NB4 (cell line): ENCODE measurements at places on chromosomes 16 and 17.

- peak; percentile 72 for DNase-seq
Measured at GRCh38 chr17:75067856-75068255, 19.9 kb upstream of the SLC16A5 start.

- no peak for DNase-seq
Measured at GRCh38 chr16:86794216-86794864, 216.0 kb downstream of the FOXL1 start.

- peak; percentile 32 for DNase-seq
Measured at GRCh38 chr17:28665994-28666393, 4.0 kb downstream of the SUPT6H start.

- no peak for DNase-seq
Measured at GRCh38 chr16:23494188-23494587, 16.1 kb downstream of the GGA2 start.

DNA sequence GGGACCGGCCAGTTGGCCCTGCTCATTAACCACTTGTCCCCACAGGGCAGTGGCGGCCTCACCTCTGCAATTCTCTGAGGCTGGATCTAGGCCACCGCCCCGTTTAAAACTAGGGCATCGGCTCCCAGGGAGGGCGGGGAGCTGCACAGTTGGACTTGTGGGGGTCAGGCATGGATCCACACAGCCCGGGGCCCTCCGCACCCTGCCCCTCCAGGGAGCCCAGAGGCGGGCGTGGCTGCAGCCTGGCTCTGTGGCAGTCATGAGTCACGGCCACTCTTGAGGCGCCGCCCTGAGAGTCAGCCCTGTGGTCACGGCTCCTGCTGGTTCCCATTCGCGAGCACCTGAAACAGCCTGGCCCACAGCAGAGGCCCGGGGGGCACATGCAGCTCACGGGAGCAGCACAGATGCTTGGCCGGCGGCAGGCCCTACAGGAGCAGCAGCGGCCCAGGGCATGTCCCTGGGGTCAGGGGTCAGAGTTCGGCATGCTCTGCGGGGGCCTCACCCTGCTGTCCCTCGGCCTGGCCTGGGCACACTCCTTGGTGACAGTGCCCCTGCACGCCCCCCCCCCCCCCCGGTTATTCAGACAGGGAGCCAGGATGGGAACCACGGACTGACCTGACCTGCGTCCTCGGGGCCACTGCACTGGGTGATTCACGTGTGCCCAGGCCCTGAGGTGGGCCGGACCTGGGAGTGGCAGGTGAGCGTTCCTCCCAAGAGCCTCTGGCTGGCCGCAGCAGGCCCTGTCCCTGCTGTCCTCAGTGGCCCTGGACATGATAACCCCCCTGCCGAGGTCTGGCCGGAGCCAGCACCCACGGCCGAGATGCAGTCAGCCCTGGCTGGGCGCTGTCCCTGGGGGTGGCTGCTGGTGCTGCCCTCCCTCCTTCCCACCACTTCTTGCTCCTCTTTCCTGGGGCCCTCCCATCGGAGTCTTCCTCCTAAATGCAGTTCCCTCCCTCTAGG lies 8.2 kb downstream of the CAPN15 start:
- peak; percentile 63 for DNase-seq

DNA sequence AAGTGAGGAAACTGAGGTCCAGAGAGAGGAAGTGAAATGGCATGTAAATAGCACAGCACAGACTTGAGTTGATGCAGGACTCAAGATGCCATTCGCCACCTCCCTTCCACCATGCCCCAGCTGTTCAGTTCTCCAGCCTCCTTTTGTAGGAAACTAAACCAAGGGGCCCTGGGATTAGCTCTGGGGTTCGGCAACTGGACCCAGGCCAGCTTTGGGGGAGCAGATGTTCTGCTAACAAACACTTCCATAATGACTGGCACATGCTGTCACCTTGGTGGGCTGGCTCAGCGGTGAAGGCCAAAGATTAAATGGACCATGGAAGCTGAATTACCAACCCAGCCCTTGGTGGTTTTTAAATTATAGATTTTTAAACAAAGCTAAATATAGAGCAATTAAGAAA lies 77.0 kb downstream of the IRX6 start:
- no peak for DNase-seq

GRCh38 chr17:68306819-68307218 lies 15.5 kb downstream of the ARSG start:
- DNase-seq, result no peak

DNA sequence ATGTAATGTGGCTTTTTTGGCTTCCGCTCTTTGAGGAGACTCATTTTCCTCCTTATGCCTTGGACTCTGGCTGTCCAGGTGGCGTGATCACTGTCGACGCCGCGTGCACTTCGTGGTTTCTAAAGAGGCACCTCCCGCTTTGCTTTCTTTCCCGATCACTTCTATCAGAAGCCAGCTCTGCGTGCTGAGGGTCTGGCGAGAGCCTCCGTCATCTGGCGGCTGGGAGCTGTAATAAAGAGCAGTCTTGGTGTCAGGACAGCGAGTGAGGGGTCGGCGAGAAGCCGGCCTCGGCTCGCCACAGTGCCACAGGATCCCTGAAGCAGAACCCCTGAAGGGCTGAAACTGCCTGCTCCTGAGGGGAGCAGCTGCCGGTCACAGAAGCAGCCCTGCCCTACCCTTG lies 7.4 kb downstream of the ZNF750 start:
- no peak for DNase-seq

DNA sequence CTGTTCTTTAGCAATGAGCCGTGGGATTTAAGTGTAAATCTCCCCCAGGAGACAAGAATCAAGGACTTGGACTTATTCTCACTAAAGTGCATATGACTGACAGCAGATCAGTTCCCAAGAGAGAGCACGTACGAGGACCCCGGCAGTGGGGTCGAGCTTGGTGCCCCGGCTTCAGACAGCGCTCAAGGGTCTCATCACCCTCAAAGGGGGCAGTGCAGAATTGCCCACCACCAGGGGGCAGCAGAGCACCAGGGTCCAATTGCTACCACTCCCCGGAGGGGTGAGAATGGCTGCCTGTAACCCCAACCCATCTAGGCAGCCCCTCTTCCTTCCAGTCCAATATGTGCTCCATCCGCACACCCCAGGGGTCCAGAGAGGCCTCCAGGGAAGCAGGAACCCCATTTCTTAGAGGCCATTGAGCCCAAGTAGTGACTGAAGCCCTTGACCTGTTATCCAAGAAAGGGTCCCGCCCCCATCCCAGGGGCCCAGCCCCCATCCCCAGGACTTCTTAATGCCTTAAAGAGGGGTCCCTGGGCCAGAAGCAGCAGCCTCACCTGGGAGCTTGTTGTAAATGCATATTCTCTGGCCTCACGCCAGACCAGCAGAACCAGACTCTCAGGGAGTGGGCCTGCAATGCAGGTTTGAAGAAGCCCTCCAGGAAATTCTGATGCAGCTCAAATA lies 86.1 kb downstream of the ZDHHC7 start:
- peak; percentile 76 for DNase-seq

DNA sequence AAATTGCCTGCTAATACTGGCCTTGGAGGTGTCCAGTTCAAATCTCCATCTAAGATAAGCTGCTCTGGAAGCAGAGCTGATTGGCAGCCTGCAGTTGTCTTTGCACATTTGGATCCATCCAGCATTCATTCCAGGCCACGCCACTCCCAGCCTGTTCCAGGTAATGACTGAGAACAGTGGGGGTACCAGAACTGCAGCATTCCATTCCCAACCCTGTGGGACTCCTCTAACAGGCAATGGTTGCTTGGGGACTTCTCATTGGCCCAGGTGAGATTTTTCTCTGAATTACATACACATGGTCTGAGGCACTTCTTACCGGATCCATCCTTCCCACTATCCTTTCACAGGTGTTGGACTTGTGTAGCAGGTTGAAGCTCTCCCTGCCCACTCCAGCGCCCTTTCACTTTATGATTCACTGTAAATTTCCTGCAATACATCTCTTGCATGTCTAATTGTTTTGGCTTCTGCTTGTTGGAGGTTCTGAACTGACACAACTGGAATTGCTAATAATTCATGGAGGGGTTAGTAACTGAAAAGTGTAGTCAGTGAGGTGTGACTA lies 206.1 kb upstream of the ZFHX3 start:
- no peak for DNase-seq

DNA sequence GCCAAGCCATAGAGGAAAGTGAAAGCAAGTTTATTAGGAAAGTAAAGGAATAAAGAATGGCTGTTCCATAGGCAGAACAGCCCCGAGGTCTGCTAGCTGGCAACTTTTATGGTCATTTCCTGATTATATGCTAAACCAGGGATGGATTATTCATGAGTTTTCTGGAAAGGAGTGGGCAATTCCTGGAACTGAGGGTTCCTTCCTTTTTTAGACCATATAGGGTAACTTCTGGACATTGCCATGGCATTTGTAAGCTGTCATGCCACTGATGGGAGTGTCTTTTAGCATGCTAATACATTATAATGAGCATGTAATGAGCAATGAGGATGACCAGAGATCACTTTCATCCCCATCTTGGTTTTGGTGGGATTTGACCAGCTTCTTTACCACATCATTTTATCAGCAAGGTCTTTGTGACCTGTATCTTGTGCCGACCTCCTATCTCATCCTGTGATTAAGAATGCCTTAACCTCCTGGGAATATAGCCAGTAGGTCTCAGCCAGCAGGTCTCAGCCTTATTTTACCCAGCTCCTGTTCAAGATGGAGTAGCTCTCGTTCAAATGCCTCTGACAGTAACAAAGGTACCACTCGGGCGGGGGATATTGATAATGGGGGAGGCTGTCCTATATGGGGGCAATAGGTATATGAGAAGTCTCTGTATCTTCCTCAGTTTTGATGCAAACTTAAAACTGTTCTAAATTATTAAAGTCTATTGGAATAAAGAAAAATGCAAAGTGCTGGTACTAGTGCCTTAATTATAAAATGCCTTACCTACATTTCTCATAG lies 38.9 kb upstream of the HELZ start:
- DNase-seq, result no peak

- DNase-seq, result no peak
Measured at GRCh38 chr17:35129973-35130351, 8.5 kb downstream of the FNDC8 start.

DNA sequence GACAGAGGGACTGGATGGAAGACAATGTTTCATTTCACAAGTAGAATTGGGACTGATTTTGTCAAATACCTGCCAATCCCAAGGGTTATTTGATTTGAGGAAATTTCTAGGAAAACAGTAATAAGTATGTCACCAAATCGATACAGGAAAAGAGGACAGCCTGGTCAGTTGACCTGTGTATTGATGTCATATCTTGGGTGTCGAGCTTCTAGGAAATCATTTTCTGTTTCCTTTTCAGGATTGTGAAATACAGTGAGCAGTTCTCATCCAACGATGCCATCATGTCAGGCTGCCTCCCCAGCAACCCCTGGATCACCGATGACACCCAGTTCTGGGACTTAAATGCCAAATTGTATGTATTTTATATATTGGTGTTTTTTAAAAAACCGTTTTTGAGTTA lies 56.1 kb downstream of the RGS9 start:
- no peak for DNase-seq

GRCh38 chr16:3728424-3729160 lies 11.3 kb upstream of the TRAP1 start:
- no peak for DNase-seq

GRCh38 chr17:34673516-34673915 lies 94.1 kb downstream of the TMEM132E start:
- DNase-seq, result no peak

- DNase-seq, result no peak
Measured at GRCh38 chr16:971981-972315, 1.2 kb upstream of the LMF1 start.

DNA sequence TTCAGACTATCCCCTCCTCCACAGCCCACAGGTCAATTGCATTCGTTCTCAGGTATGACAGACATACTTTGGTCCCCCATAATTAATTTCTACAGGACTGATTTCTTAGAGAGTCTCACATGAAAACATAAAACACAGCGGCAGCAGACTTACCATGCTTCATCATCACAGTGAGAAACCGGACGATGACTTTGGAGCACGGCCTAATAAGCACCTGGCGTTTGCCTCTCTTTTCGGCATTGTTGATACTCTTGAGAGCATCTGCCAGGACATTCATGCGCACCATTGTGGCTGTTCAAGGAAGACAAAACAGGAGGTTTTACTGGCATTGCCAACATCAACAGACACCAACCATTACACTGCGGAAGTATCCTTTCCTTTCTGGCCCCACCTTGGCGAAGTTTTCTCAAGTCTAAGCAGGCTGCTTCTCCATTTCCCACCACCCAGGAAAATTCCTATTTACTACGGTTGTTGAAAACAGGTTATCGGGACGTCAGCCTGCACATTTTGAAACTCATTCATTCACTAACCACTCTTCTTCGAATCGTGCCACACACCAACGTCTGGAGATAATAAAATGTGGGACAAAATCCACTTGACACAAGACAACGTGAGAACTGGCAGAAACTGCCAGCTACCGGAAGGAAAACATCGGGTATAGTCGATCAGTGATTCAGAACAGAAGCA lies 1.2 kb downstream of the RPS15A start:
- DNase-seq, result no peak

- DNase-seq, result no peak
Measured at GRCh38 chr17:57966875-57967274, 11.7 kb upstream of the CUEDC1 start.

- no peak for DNase-seq
Measured at GRCh38 chr17:75592348-75593020, 4.9 kb downstream of the MYO15B start.

- DNase-seq, result peak; percentile 67
Measured at GRCh38 chr17:39198186-39198566, 707 bp upstream of the CACNB1 start.

GRCh38 chr17:34442387-34443111 lies 79.5 kb upstream of the CCL1 start:
- DNase-seq, result no peak

- DNase-seq, result no peak
Measured at GRCh38 chr17:38509772-38510420, 81.6 kb downstream of the ARHGAP23 start.

DNA sequence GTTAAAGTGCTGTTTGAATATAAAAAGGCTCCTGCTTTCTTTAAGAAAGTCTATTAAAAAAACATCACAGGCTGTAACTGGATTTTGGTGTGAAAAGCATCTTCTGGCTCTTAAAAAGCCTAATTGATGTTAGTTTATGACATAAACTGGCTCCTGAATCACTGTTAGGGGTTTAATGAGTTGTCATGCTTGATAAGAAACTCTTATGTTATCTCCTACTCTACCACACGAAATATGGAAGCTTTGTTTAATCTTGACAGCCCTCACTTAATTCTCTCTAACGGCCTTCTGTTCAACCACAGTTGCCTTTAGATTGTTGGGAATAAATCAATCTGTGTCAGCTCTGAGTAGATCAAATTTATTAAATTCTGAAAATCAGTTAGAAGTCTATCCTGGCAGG lies 51.5 kb downstream of the CPPED1 start:
- DNase-seq, result no peak

- peak; percentile 69 for DNase-seq
Measured at GRCh38 chr16:11135464-11135973, 120.5 kb downstream of the SOCS1 start.

- DNase-seq, result no peak
Measured at GRCh38 chr16:88602091-88602490, 31.9 kb downstream of the ZC3H18 start.

- DNase-seq, result no peak
Measured at GRCh38 chr17:76474894-76475293, 7.5 kb downstream of the AANAT start.

DNA sequence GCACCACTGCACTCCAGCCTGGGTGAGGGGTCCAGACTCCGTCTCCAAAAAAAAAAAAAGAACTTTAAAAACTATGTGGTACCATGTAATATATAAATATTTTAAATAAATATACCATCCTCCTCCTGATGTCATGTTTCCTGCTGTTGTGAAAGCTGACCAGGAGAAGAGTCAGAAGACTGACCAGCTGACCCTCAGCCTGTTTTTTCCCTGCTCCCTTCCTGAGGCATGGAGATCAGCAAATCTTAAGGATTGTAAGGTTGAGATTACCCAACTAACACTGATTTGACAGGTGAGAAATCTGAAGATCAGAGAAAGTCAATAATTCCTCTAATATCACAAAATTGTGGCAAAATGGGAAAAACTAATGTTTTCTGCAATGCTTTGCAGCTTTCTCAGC lies 18.1 kb downstream of the NCOR1 start:
- no peak for DNase-seq
